Activated CD8-positive, alpha-beta memory T cell treated with anti-CD3 and anti-CD28 coated beads, Interleukin-2, amount 10 ng/mL, durations not matched to agents 7 days and 5 days (primary cell): ENCODE measurements at places on chromosomes 12 and 14. TPM values are rescaled to one million over a fixed set of nuclear protein-coding genes. Genes with fewer than 3 reads are reported as not detected.

GRCh38 chr12:98220636-98221035 lies 294.8 kb upstream of the TMPO start:
- H3K27ac ChIP-seq = no peak overlapping the region
- H3K27me3 ChIP-seq = no peaks in the 10 kb centered on the region
- DNase-seq = no peak

GRCh38 chr14:85532374-85533022 lies 2.6 kb downstream of the FLRT2 start:
- no peak overlapping the region for H3K4me3 ChIP-seq
- peaks cover 11% of the 10 kb centered on the region for H3K4me1 ChIP-seq
- DNase-seq = no peak
- peaks cover 69% of the 10 kb centered on the region for H3K27me3 ChIP-seq

- no peak overlapping the region for H3K4me3 ChIP-seq
- no peaks in the 10 kb centered on the region for H3K36me3 ChIP-seq
- DNase-seq = no peak
- no peaks in the 10 kb centered on the region for H3K4me1 ChIP-seq
- no peak overlapping the region for H3K27ac ChIP-seq
Measured at GRCh38 chr12:82803201-82803600, 116.5 kb downstream of the TMTC2 start.

- H3K4me3 ChIP-seq = no peak overlapping the region
- peak overlapping the region; percentile 28 for H3K27ac ChIP-seq
- no peak for DNase-seq
- peaks cover 28% of the 10 kb centered on the region for H3K4me1 ChIP-seq
- H3K27me3 ChIP-seq = no peaks in the 10 kb centered on the region
Measured at GRCh38 chr12:123445388-123446332, 9.2 kb upstream of the RILPL2 start.

The ALDH1L2 gene
- total RNA-seq = 0.70 TPM

The MBIP gene
- total RNA-seq = 21.0 TPM

The GPR65 gene
- 17.2 TPM for total RNA-seq
